ENCODE measurements at places on chromosomes 11 and 22.

GRCh38 chr11:35478471-35479091 is 46.8 kb downstream of the PAMR1 start:
- DNase-seq, result no peak

- no peak for DNase-seq
Measured at GRCh38 chr22:39935116-39935515, 25.1 kb upstream of the TMA7B start.

DNA sequence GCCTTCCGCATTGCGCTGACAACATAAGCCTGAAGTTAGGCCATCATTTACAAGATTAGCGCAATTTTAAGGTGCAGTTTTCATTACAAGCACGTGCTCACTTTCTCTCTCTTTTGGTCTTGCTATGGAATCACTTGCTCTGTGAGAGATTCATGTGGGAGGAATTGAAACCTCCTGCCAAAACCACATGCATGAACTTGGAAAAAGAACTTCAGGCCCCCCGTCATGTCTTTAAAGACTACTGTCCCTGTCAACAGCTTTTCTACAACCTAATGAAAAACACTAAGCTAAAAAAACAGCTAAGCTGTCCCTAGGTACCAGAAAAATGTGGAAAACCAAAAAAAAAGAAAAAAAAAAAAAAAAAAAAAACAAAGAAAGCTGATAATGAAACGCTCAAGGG is 1707.6 kb upstream of the RAG2 start:
- no peak for DNase-seq

GRCh38 chr11:35995681-35996271 is 51.9 kb downstream of the LDLRAD3 start:
- no peak for DNase-seq

DNA sequence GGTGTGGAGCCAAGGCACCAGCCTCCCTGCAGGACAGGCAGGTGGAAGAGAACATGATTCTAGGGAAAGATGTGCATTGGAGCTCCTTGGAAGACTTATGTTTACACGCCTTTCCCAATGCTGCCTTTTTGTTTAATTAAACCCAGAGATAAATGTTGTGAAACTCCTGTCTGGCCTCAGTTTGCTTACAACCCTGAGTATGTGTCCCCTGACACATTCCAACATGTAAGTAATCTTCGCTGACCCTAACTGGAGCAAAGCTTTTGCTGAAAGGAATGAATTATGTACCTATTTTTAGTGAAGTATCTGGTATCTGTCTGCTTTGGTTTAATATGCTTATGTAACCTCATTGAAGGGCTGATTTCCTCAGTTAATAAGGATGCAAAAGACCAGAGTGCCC is 56.7 kb downstream of the APIP start:
- no peak for DNase-seq
